ENCODE measurements at places on chromosomes 12 and 14.
A peak's percentile ranks its signal among the peaks of the same experiment; 100 is the strongest.

- no peak for DNase-seq
Measured at GRCh38 chr12:52708010-52708409, 4.7 kb upstream of the KRT77 start.

DNA sequence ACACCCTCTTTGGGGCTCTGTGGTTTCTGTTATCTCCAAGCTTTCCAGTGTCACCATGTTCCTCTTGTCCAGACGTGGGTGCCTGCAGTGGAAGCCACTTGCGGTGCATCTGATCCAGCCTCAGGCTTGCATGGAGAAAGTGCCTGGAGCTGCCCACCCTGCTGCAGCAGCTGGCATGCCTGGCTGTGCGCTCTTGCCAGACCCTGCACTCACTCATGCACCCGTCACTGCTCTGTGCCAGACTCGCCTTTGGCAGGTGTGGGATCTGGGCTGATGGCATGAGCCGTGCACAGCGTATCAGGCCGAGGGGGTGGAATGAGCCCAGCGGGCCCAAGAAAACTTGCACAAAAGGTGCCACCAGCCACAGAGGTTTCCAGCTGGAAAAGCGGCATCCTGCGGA, 105.1 kb downstream of the MNAT1 start:
- no peak for DNase-seq

GRCh38 chr14:90303473-90303872, 28.3 kb downstream of the NRDE2 start:
- no peak for DNase-seq

GRCh38 chr14:95871531-95871930, 5.1 kb upstream of the TUNAR start:
- DNase-seq, result no peak

DNA sequence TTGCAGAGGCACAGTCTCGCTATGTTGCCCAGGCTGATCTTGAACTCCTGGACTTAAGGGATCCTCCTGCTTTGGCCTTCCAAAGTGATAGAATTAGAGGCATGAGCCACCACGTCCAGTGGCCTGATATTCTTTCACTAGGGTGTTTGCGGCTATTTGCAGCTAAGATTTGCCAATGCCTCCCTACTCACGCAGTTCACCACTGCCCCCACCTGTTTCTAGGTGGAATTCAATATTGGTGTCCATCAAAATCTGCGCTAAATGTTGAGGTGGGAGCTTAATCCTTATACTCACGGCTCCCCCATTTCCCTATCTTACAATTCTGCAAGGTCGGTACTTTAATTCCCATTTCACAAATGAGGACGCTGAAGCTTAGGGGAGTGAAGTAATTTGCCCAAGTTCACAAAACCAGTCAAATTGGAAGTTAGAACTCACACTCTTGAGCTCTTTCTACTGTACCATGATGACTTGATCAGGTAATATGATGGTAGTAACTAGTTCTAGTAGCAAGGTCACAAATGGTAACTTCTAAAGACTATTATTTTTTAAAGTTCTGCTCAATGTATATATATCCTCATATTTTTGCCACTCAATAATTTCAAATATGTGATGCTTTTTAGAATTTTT, 22.1 kb upstream of the LRRC9 start:
- DNase-seq, result no peak

GRCh38 chr12:109815757-109816617, 17.2 kb downstream of the TRPV4 start:
- DNase-seq, result no peak

DNA sequence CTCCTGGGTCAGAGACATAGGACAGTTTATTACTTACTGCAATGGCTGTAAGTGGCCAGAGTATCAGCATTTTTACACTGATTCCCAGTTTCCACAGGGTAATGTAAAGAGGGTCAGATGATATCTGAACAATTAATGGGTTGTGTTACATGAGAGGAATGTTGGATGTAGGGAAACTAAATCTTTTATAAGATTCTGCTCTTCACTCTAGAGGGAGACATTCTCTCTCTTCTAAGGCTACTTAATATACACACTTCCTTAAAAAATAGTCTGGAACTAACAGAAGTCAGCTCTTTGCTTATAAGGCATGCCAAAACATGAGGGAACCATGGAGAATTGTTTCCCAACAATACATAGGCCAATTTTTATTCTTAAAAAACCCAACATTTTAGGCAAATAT, 389.8 kb downstream of the ETNK1 start:
- DNase-seq, result no peak

DNA sequence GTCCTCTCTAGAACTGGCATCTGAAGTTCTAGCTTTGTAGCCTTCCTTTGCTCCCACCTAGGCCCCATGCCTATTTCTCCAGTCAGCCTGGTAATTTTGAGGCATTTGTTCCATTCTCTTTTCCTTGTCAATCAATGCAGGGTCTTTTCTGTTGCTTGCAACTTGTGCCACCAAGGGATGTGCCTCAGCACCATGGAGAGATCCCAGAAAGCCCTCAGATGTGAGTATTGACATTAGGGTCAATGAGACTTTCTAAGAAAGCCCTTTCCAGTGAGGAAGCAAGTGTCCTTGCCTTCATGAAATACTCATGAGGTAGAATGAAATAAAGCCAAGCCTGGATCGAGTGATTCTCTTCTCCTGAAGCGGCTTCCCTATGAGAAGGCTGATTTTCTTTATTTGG, 213.9 kb downstream of the SLC15A4 start:
- DNase-seq, result no peak

DNA sequence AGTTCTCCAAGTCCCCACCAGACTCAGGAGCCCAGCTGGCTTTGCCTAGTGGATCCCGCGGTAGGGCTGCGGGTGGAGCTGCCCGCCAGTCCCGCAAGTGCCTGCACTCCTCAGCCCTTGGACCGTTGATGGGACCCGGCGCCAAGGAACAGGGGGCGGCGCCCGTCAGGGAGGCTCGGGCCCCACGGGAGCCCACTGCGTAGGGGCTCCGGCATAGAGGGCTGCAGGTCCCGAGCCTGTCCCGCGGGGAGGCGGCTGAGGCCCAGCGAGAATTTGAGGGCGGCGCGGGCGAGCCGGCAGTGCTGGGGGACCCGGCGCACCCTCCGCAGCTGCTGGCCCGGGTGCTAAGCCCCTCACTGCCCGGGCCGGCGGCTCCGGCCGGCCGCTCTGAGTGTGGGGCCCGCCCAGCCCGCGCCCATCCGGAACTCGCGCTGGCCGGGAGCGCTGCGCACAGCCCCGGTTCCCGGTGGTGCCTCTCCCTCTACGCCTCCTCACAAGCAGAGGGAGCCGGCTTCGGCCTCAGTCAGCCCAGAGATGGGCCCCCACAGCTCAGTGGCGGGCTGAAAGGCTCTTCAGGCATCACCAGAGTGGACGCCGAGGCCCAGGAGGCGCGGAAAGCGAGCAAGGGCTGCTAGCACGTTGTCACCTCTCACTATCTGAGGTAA, 452.4 kb upstream of the LRFN5 start:
- DNase-seq, result no peak

- DNase-seq, result no peak
Measured at GRCh38 chr14:55691659-55692058, 111.7 kb downstream of the KTN1 start.

DNA sequence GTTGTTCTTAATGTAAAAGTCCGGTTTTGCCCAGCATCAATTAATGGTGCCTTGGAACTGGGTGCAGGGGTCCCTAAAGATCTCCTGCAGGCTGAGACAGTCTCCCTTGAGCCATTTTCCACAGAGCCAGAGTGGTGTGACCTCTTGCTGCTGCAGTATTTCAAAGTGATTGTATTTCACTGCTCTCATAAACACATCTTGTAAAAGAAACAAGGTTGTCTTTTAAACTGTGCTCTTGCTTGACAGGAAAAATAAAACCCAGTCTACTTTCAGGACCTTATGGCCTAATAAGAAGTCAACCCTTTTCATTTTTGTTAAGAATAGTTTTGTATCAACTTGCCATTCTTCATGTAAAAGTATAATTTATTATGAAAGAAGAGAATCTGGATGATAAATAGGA, 44.7 kb downstream of the TMEM117 start:
- no peak for DNase-seq

- DNase-seq, result peak; percentile 10
Measured at GRCh38 chr14:101236496-101237251, 324.6 kb upstream of the DIO3 start.

- no peak for DNase-seq
Measured at GRCh38 chr12:104010606-104011169, 39.3 kb downstream of the GLT8D2 start.

- peak; percentile 59 for DNase-seq
Measured at GRCh38 chr12:12714276-12715021, 2.7 kb upstream of the CDKN1B start.

DNA sequence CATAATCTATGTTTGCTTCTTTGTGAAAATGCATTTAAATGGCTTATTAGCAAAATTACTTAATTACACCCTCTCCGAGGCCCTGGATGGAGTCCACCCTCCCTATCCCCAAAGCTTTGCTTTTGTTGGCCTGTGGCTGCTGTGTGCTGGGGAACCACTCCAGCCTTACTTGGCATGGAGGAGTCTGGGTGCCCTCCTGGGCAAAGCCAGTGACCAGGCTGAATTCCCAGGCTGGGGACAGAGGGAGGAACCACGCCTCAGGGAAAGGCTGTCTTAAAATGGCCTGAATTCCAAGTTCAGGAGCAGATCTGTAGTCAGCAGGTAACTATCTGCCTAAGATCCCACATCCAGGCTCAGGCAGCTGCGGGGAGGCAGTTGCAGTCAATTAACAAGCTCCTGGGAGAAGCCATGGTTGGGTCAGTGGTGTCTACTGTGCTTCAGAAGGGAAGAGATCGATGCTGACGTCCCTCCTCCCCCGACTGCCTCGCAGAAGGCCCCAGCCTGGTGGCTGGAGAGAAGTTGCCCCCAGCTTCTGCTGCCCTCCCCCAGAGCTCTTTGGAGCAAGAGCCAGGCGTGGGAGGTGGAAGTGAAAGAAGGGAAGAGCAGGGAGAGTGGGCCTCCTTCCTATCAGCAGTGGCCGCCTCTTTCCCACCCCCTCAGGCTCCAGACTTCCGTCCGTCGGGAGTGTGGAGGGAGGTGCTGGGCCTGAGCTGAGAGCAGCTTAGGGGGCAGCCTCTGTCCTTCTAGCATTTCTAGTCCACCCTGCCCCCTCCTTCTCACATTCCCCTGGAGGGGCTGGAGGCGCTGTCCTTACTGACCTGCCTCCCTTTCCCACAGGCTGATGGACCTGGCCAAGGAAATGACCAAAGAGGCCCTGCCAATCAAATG, 11.3 kb downstream of the VASH1 start:
- no peak for DNase-seq

- no peak for DNase-seq
Measured at GRCh38 chr14:77557391-77557790, 58.8 kb upstream of the ISM2 start.

- no peak for DNase-seq
Measured at GRCh38 chr12:120783197-120783596, 57.6 kb downstream of the ACADS start.

- no peak for DNase-seq
Measured at GRCh38 chr12:63838411-63838810, 6.1 kb upstream of the SRGAP1 start.

DNA sequence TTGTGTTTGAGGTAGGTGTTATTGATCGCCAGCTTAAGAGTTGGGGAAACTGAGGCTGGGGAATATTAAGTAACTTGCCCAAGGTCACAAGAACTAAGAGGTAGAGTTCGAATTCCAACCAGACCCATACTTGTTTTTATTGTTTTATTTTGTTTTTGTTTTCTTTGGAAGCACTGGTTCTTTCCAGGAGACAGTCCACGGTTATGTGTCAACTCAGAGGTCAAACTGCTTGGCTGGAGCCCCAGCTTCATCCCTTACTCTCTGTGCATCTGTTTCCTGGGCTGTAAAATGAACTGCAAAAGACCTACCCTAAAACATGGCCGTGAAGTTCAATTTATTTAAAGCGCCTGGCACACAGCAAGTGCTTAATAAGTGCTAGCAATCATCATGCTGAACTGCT, 74.4 kb upstream of the MAP1LC3B2 start:
- DNase-seq, result no peak

- DNase-seq, result no peak
Measured at GRCh38 chr12:64752833-64753238, 6.4 kb downstream of the GNS start.

DNA sequence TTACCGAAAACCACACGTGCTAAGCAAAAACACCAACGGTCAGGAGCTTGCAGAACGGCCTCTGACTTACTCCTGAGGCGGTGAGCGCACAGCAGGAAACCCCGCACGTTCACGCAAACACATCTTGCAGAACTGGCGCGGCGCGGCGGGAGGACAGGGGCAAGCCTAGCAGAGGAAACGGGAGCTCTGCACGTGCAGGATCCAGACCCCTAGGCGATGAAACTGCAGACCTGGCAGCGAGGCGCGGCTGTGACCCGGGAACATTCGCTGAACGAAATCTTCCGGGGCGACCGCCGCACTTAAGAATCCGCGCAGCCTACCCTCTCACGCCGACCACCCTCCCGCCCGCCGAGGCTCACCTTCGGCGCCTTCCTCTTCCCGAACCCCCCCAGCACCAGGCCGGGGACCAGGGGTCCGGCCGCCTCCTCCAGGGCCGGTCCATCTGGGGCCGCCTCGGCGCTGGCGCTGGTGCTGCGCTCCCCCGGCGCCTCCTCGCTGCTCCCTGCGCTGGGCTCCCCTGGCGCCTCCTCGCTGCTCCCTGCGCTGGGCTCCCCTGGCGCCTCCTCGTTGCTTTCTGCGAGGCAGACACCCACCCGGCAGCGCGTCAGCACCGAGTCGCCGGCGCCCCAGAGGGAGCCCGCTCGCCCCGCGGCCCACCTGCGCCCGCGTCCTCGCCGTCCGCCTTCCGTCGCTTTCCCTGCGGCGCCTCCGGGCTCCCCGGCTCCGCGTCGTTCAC, 615 bp downstream of the DDX51 start:
- DNase-seq, result no peak

GRCh38 chr14:105080161-105080560, 14.9 kb upstream of the GPR132 start:
- no peak for DNase-seq

DNA sequence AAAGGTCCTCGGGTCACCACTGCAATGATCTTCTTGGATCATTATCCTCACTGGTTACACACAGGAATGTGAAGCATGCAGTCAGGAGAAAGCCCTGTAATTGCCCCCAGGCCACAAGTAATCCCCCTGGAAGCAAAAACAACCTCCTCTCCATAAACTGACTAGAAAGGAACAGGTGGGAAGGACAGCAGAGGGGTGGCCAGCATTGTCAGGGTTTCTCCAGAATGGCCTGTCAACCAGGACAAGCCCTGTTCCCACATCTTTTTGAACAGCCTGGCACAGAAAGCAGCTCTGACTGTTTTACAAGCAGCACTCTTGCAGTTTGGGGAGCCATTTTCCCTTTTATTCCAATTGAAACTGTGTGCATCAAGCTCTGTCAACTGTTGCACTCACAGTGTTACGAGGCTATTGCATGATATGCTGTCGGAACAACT, 36.1 kb downstream of the TMCC3 start:
- no peak for DNase-seq

- DNase-seq, result no peak
Measured at GRCh38 chr12:47903151-47903611, 1.6 kb downstream of the VDR start.
